ENCODE measurements at places on chromosomes 16 and 17.

DNA sequence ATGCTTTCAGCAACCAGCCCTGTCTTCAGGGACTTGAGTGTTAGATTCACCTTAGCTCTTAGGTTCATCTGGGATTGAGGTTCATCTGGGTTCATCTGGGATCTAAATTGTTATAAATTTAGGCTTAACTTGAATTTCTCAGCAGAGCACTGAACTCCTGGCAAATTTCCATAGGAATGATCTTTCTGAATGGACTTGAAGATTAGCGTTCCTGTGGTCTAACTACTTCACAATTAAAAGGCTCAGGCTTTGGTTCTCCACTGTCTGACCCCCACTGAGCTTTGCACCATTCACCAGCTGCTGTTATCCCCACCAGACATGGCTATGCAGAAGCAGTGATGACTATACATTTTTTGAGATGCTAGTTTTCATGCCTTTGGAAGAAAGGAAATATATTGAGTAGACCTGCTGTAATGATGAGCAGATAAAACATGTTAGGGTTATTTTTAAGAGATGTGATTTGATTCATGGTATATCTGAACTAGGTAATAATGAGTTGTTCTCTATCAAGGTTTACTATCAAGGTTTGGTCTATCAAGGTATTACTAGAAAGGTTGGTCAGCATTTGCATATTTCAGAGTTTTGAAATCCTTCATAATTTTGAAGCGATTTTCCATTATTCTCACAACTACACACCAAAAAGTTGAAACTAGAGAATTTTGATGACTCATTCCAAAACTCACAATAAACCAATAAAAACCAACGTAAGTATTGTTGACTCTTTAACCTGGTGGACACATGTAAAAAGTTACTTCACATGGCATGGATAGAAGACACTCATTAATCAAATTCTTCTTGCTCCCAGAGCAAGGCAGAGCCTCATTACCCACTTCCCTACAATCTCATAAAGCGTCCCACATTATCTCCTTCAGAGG is 71.7 kb downstream of the SNX11 start:
- no peak for DNase-seq

DNA sequence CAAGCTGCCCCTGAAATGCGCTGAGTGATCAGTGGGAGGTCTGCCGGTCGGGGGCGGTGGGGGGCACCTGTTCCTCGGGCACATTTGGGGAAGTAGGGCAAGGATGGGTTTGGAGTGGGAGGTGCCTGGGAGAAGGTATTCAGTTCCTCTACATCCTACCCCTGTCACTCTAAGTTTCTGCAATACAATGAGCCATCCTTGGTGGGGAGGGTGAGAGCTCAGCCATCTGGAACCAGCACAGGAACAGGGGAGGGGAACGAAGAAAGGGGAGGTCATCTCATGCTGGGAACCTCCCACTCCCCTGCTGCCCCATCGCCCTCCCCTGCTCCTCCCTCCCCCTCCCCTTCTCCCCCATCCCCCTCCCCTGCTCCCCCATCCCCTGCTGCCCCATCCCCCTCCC is 4.2 kb downstream of the DPH1 start:
- no peak for DNase-seq

- DNase-seq, result no peak
These were observed 11.1 kb downstream of the IL4R start for GRCh38 chr16:27324851-27325301.

DNA sequence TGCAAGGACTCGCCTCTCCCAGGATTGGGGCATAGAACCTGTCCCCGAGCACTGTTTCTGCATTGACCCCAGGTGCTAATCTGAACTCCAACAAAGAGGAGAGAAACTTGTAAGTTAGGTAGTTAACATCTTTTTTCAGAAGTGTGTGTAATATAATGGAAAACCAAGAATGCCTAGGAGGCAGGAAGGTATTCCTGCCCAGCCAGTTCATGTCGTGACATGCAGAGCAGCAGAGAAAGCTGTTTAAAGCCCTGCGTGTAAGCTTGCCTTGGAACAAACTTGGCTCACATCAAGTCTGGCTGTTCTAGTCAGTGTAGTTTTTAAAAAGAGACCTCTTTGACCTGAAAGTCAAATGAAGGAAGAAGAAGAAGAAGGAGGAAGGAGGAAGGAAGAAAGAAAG is 2.1 kb upstream of the GNA13 start:
- no peak for DNase-seq

- DNase-seq, result no peak
These were observed 26.2 kb upstream of the ZNF652 start for GRCh38 chr17:49388290-49388640.

GRCh38 chr17:32660496-32660985 is 173.7 kb downstream of the CDK5R1 start:
- no peak for DNase-seq

DNA sequence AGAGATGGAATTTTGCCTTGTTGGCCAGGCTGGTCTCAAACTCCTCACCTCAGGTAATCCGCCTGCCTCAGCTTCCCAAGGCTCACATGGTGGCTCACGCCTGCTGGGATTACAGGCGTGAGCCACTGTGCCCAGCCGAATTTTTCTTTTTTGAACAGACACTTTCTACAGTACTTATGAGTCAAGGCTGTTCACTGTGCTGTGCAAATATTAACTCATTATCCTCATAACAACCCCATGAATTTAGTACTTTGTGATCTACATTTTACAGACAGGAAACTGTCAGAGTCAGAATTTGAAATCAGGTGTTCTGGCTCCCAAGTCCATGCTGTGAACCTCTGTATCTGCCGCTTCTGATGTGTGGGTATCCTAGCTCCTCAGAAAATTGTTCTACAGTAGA is 25.7 kb upstream of the RASL10B start:
- DNase-seq, result no peak

GRCh38 chr17:73304438-73304837 is 7.4 kb downstream of the CDC42EP4 start:
- DNase-seq, result no peak

DNA sequence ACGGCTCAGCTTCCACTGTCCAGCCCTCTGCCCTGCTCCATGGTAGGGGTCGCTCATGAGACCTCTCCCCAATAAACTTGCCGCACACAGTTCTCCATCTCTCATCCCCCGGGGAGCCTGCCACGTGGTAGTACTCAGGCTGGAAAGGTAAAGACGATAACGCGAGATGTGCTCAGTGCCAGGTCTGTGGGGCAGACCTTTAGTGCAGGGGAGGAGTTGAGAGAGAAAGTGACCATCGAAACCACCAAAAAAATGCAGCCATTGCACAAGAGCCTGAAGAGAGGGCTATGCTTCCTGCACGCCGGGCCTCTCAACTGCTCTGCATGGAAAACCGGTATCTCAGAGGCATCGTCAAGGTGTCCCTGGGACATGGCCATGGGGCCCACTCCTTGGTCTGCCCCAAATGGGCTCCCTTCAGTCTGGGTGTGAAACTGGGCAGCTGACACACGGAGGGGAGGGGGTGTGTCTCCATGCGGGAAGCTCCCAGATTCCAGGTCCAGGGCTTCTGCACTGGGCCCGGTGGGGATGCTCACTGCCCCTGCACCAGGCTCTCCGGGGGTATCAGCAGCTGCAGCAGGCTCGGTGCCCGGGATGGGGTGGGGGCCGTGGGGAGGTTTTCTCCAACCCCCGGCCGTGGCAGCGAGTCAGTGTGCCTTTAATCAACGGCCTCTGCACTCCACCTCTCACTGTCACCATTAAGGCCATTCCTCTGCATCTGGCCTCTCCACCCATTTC is 4.7 kb upstream of the AANAT start:
- DNase-seq, result no peak

DNA sequence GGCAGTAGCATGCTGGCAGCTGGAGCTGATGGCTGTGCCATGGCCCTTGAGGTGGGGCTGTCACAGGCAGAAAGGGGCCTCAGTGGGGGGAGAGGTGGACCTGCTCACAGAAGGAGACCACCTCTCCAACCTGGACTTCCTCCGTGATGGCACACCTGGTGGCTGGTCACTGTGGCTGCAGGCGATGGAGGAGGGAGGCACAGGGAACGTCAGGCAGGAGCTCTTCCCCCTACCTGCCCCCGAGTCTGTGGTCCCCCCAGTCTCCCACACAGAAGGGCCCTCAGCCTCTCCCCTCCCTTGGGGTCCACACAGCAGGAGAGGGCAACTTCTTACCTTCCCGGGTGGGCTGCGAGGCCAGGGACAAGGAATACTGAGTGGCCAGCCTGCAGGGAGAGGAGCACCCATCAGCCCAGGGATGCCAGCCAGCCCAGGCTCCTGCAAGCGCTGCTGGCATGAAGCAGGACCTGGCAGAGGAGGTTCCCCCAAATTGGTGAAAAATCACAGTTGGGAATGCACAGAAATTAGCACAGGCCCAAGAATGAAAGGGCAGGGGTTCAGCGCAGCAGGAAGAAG is 96.5 kb downstream of the GOSR1 start:
- DNase-seq, result no peak

DNA sequence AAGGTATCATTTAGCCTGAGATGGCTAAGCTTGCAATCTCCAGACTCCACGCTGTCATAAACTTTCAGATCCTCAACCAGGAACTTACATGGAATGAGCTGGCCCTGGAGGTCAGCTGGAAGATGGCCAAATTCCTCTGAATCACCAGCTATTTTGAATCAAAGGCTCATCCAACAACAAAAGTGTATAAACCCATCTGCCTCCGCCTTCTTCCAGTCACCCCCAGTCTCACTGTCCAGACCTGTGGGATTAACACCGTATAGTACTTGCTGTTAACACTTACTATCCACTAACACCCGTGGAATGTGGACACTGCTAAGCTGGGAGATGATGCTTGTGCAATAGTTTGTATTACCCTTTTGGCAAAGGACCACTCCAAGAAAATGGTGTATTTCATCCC is 1.9 kb upstream of the LCMT1 start:
- peak; percentile 36 for DNase-seq

DNA sequence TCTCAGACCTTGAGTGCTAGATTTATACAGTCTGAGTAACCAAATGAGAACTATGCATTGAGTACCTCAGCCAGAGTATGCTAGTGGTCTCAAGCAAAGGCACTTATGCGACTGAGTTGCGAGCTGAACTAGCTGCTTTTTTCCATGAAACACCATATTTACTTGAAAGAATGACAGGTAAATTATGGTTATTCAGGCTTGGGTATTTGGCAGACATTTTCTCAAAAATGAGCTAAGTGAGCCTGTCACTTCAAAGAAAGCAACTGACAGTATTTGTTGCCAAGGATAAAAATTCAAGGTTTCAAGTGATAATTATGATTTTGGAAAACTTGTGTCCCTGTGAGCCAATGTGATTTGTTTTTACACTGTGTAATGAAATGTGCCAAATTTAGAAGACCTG is 19.3 kb downstream of the CACNG3 start:
- no peak for DNase-seq

DNA sequence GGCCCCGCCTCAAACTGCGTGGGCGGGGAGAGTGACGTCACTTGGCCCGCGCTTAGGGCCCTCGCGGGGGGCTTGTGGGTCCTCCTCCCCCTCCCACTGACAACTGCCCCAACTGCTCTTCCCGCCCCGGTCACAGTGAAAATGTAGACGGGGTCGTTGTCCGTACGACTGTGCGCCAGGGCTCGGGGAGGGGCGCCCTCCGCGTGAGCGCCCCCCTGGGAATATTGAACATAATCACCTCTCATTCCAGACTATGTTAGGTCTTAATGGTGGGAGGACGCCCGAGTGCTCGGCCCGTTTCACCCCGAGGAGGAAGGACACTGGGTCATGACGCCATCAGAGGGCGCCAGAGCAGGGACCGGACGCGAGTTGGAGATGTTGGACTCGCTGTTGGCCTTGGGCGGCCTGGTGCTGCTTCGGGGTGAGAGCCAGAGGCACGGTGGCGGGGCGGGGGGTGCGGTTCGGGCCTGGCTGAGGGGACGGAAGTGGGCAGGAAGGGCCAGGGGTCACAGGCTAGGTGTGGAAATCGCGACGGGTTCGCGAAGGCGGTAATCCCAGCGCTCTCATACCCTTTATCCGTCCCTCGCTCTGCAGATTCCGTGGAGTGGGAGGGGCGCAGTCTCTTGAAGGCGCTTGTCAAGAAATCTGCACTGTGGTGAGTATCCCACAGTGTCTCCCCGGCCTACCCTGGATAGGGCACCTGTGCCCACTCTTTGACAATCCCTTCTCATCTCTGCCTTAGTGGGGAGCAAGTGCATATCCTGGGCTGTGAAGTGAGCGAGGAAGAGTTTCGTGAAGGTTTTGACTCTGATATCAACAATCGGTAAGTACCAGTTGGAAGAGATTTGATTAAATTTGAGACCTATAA is at the start of gene ELP5:
Gene ELP5, plus strand, starts transcription at position 40 of the 868 bp plus-strand sequence. Its CDS starts 336 bp downstream, at position 376.
- peak; percentile 95 for DNase-seq

DNA sequence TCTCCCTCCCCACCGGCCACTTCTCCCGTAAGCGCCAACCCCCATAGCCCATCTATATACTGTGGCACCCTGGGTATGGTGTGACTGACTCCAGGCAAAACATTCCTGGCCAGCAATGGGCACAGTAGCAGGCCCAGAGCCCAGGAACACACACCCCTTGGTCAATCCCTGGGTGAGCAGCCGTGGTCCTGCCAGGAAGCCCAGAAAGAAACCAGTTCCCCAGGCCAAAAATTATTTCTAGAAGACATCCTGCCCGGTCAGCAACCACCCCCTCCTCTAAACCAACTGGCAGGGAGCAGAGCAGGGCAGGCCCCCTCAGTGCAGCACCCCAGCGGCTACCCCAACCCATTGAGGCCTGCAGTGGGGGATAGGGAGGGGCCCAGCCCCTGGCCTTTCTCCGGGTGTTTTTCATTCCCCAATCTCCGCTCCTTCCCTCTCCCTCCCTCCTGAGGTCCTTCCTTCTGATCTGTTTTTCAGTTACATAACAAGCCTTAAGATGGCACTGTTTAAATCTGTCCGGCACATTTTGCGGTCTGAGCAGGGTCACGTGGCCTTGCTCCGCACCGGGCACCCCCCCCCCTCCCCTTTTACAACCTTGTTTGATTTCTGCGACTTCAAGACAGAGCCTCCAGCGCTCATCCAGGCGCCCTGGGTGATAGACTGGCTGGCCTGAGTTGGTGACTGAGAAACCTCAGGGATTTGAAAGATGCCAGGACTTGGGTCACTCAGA is 2.0 kb downstream of the NPTX1 start:
- no peak for DNase-seq

DNA sequence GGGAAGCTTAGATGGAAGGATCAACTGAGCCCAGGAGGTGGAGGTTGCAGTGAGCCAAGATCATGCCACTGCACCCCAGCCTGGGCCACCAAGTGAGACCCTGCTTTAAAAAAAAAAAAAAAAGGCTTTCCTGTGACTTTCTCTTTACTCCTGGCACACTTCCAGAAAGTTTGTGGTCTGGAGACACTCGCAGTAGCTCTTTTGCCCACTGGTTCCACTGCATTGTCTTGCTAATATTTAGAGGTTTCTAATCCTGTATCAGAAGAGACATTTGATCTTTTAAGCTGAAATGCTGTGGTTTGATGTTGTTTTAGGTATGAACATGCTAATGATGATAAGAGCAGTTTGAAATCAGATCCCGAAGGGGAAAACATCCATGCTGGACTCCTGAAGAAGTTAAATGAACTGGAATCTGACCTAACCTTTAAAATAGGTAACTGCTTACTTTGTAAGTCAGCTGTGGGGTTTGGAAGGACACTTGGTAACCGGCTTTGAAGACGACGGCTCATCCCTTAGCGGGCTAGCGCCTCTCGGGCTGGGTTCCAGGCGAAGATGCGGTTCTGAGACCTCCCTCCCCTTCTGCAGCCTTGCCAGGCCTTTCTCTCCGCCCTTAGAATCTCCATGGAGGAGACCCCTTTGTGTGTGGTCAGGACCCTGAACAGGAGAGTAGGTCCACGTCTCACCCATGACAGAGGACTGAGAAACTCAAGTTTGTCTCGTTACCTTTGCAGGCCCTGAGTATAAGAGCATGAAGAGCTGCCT is 23.1 kb downstream of the NTAN1 start:
- DNase-seq, result no peak

- no peak for DNase-seq
These were observed 31.7 kb downstream of the OSBPL7 start for GRCh38 chr17:47789611-47790561.

- DNase-seq, result no peak
These were observed 178.7 kb downstream of the CHD9NB start for GRCh38 chr16:52874042-52874441.

GRCh38 chr16:48347191-48347865 is 37.9 kb downstream of the SIAH1 start:
- no peak for DNase-seq

Measured in hematopoietic multipotent progenitor cell treated with erythropoietin and hydrocortisone succinate and interleukin-3 and kit ligand, for 17 days (in vitro differentiated cells).